ENCODE measurements at places on chromosomes 1 and 21. TPM values are rescaled to one million over a fixed set of nuclear protein-coding genes. Genes with fewer than 3 reads are reported as not detected.

- DNase-seq: no peak
Measured at GRCh38 chr1:67880056-67880601, 46.9 kb upstream of the GNG12 start.

UTS2 gene
- not detected for total RNA-seq

DNA sequence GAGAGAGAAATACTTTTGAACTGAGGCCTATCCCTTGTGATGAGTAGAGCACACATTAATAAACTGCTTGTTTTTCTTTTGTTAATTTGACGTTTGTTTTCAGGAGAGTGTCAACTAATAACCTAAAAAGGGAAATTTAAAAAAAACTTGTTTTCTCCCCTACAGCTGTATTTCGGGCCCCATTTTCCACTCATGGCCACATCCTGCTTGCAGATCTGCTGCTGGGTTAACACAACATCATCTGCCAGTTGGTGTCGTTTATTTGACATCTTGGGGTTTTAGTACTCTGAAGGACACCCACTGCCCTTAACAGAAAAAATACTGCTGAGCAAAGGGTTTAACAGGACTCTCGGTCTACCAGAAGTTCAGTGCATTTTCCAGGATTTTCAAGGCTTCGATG is 848 bp upstream of the PYHIN1 start:
- DNase-seq: peak; percentile 64

- no peak for DNase-seq
Measured at GRCh38 chr21:37202221-37203110, 64.7 kb downstream of the VPS26C start.

- DNase-seq: no peak
Measured at GRCh38 chr21:45949928-45950739, 31.4 kb upstream of the COL6A1 start.

GRCh38 chr1:66468722-66469121 is 65.2 kb upstream of the SGIP1 start:
- DNase-seq: no peak

- peak; percentile 65 for DNase-seq
Measured at GRCh38 chr21:36330904-36331303, 10.9 kb downstream of the MORC3 start.

DNA sequence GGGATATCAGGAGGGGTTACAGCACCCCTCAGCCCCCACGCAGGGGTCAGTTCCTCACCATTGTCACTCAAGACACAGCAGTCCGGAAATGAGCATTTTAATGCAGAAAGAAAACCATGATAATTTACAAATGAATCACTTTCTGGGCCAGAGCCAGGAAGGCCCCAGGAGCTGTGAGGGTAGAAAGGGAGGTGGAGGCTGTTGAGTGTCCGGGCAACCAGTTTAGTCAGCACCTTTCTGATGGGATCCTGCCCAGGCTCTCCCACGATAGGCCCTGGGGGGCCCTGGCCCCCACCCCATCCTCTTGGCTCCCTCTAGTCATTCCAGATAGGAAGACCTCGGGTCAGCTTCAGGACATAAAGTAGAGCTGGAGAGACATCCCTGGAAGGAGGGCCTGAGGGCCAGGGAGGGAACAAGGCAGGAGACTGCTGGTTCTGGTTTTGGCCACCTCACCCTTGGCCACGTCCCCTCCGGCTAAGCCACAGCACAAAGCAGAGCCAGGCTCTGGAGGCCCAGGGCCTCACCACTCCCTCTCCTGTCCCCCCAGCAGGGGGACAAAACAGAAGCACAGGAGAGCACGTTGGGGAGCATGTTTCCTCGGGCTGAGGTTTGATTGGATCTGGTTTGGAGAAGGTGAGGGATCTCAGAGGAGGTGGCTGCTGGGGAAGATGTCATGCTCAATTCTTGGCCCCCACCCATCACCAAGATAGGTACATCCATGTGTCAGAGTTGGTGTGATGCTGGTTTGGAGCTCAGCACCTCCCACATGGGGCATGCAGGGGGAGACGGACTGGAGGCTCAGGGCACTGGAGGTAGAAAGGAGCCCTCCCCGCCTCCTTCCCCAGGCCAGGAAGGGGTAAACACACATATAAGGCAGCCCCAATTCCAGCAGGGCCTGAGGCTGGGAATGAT is 20.6 kb downstream of the ETNK2 start:
- DNase-seq: no peak

DNA sequence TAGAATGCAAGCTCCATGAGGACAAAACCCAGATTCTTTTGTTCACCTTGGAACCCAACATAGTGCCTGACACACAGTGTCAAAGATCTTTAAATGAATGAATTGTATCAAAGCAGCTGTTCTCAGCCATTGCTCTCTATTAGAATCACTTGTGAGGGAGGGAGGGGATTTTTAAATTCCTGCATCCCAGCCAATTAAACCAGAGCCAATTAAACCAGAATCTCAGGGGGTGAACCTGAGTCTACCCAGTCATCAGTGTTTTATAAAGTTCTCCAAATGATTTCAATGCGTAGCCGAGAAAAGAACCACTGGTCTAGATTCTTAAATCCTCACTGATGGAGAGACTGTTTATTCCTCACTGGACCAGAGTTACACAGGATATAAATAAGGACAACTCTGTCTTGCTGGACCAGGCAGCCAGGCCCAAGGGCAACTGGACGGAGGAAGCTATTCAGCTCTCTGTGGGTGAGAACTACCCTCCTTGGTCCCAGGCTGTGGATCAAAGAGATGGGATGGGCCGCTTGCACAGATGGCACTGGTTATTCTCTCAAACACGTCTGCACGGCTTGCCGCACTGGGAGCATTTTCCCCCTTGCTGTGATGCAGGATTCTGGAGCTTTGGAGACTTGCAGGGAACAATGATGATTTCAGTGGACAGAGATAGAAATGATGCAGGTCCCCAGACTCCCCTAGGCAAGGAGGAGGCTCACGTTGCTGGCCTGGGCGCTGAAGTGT is 20.0 kb upstream of the CDCA8 start:
- no peak for DNase-seq

- DNase-seq: no peak
Measured at GRCh38 chr1:194618101-194618500, 1431.7 kb upstream of the B3GALT2 start.

DNA sequence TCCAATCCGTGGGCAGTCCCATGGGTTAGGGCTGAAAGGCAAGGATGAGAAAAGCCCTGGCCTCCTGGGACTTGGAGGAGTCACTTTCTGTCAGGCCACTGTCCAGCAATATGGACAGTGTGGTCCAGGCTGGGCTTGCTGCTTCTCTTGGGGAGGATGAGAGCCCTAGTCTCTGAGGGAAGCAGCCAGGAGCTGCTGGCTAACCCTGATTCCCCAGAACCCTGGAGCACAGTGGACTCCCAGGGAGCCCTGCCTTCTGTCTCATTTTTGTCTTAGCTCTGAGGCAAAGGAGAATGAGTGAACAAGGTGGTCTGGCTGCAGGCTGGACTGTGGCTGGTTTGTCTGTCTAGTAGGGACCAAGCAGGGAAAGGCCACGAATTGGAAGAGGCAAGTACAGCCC is 23.8 kb upstream of the EDN2 start:
- DNase-seq: no peak

DNA sequence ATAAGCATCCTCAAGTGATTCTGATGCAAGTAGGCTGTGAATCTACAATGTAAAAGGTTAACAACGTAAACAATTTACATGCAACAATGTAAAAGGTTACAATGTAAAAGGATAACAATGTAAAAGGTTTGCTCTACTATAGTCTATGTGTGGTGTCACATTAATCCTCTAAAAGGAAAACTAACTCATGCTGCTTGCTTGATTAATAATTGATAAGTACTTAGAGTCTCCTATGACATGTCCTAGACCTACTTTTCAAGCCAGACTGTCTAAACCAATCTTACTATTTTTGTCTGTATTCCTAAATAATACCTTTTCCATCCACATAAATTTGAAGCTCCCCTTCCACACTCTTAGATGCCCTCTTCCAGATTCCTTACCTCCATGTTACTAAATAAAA is 606.8 kb downstream of the LTN1 start:
- no peak for DNase-seq

DNA sequence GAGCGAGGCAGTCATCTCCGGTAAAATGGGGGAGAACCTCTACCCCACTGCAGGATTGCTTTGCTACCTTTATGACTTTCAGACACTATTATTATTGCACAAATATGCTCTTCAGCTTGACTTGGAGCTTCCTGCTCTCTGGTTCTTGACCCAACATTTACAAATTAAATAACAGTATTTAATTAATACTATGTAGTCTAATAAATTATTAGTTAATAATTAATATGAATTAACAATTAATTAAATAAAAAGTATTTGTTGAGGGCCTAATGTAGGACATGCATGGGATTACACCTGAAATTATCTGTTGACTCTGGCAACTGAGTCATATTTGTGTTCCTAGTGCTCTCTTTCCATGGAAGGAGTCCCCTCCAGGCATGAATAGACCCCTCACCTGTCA is 359.9 kb downstream of the SIPA1L2 start:
- no peak for DNase-seq

- DNase-seq: no peak
Measured at GRCh38 chr1:66275083-66275482, 258.9 kb upstream of the SGIP1 start.

- no peak for DNase-seq
Measured at GRCh38 chr1:40708750-40709099, 17.2 kb downstream of the NFYC start.

DNA sequence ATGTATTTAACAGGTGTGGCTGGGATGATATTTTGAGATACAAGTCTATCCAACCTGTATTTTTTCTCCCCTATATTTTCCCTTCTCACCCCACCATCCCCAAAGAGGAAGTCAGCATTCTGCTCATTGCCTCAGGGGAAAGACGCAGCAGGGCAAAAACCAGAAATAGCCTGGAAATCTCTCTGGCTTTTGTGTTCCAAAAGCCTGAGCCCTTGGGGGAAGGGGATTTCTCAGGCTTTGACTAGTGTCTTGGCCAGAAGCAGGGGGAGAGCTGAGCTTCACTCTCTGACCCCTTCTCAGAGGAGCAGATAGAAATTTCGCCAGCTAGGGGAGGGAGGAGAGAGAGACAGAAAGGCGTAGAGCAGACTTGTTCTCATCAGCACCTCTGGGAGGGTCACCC is 244.7 kb downstream of the RRAGC start:
- no peak for DNase-seq

DNA sequence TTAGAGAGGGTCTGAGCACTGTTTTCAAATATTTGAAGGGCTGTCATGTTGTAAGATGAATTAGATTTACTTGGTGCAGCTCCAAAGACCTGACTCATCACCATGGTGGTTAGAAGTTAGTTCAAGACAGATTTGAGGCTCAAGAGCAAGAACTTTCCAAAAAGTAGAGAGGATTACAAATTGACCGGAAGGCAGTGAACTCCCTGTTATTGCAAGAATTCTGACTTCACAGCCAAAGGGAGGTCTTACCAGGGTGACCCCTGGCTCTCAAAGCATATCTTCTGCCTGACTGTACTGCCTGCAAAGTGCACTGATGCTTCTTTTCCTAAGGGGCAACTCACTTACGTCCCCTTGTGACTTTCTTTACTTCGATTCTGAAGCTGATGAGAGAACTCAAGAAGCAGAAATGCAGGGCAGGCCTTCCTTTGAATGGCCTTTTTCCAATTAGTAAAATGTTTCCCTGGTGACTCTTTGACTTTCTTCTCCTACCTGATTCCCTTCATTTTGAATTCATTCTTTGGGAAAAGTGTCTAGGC is 86.4 kb downstream of the NAV1 start:
- DNase-seq: no peak

DNA sequence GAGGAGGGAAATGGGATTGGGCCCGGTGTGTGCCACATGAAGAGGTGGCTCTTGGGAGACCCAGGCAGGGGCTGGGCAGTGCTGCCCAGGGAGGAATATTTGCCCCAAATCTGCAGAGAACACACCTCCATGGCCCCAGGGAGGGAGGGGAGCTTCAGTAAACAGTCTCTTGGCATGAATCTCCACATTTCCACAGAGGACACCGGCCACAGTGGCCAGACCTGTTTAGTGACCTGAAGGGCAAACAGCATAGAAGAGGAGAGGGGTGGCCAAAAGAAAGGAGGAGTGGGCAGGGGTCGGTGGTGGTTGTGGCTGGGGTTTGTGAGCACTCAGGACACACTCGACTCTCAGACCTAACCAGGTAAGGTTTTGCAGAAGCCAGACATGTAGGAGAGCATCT is 54.0 kb upstream of the IFFO2 start:
- DNase-seq: no peak

S100A9 gene
- total RNA-seq: not detected

DNA sequence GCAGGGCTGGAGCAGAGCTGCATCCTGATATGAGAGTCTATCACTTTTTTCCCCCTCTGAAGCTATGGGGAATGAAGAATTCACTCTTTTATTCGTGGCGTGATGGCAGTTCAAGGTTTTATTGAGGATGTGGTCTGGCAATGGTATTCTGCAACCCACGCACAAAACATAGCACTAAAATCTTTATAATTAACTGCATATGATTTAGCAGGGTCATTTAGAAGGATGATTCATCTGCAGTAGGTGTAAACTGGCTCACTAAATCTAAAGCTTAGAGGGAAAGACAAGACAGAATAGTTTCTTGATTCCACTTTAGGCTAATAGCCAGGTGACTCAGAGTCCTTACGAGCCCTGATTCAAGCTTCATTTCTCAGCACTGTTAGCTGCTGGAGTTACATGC is 25.0 kb upstream of the CHRM3 start:
- DNase-seq: no peak

DNA sequence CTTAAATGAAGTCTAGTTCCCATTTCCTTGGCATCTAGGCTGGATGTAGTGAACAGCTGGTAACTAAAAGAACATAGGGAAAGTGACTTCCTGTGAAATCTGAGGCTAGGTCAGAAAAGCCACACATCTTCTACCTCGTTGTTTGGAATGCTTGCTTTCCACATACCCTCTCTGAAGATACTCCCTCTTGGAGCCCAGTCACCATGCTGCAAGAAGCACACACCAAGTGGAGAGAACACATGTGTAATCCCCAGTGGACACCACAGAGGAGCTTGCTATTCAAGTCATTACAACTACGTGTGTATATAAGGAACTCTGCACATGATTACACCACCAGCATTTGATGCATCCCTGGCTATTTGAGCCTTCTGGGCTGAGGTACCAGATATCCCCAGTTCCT is 125.9 kb downstream of the RGS21 start:
- DNase-seq: no peak

DNA sequence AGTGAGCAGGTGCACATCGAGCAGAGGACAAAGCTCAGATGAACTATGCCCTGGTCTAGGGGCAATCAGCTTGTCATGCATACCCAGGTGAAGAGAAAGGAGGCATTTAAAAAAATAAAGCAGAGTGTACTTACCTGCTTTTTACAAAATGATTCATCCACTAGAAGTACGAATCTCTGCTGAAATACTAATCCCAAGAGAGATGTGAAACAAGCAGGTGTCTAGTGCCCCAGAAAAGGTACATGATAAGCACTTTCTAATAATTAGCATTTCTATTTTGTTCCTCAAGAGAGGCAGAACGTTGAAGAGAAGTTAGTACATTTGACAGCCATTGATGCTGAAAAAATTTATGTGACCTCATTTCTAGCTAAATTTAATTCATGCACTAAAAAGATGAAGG is 31.1 kb downstream of the CHODL start:
- no peak for DNase-seq

SAMD11 gene
- not detected for total RNA-seq

Measured in activated CD8-positive, alpha-beta T cell treated with anti-CD3 and anti-CD28 coated beads for 36 hours (primary cell).